ENCODE measurements at places on chromosomes 12 and 14. TPM values are rescaled to one million over a fixed set of nuclear protein-coding genes. Genes with fewer than 3 reads are reported as not detected.

DNA sequence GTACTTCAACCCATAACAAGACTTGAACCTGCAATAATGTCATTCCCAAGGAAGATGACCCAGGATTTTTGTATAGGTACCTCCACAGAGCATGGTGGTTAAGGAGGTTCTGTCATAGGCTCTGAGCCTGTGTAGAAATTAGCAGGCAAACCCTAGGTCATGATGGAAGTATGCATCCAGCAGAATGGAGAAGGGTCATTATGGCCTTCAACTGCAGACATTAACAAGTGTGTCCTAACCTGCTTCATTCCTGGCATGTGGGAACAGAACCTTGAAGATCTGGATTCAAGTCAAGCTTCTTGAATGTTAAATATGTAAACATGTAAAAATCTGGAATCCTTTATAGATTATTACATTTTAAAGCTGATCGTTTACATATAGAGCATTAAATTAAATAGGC lies 116.2 kb upstream of the SLC38A4 start:
- DNase-seq: no peak

GRCh38 chr12:64574837-64575236 lies 35.5 kb upstream of the RASSF3 start:
- no peak for DNase-seq

DNA sequence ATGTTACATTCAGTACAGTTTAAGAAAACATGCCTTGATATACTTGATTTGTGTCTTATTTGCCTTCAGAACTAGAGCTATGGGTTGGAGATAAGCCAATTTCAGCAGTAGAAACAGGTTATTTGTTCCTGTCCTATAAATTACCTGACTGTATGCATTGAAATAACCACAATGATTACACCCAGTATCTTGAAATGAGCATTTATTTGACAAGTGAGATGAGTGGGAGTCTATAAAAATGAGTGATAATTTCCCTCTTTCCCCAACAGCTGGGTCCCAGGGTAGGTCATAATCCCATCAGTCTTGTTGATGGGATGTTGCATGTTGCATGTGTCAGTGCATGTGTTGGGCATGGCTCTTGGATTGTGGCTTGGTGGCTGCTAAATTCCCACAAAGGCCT lies 3.7 kb downstream of the TAS2R42 start:
- DNase-seq: no peak

DNA sequence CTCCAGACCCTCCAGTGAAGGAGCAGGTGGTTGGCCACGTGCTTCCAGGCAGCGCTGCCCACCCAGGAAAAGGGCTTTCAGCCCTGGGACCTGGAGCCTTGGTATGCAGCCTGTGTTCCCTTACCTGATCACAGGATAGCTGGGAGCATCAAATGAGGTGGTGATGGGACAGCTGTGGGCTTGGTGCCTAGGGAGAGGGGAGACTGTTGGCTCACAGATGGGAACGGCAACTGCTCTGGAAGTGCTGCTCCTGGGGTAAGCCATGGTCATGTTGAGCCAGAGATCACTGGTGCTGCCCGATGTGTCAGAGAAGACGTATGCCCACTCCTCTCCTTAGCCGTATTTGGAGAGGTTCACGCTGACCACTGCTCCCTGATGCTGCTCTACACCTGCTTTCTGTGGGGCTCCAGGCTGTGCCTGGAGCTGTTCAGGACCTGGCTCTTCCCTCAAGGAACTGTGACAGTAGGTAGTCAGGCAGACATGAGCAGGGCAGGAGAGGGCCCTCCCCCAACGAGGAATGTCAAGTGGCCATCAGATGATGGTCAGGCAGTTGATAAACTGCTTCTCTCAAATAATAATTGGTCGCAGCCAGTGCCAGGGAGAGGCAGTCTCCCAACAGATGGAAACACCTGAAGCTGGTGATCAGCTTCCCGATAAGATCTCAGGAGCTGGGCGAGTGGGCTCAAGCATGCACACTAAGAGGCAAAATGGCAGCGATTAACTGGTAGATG lies 2.8 kb upstream of the CYP46A1 start:
- peak; percentile 59 for DNase-seq

GRCh38 chr12:65740873-65741600 lies 83.2 kb upstream of the HMGA2 start:
- DNase-seq: peak; percentile 68

- no peak for DNase-seq
Measured at GRCh38 chr12:11686120-11686519, 36.6 kb downstream of the ETV6 start.

GRCh38 chr12:128772249-128772648 lies 51.5 kb downstream of the SLC15A4 start:
- no peak for DNase-seq

DNA sequence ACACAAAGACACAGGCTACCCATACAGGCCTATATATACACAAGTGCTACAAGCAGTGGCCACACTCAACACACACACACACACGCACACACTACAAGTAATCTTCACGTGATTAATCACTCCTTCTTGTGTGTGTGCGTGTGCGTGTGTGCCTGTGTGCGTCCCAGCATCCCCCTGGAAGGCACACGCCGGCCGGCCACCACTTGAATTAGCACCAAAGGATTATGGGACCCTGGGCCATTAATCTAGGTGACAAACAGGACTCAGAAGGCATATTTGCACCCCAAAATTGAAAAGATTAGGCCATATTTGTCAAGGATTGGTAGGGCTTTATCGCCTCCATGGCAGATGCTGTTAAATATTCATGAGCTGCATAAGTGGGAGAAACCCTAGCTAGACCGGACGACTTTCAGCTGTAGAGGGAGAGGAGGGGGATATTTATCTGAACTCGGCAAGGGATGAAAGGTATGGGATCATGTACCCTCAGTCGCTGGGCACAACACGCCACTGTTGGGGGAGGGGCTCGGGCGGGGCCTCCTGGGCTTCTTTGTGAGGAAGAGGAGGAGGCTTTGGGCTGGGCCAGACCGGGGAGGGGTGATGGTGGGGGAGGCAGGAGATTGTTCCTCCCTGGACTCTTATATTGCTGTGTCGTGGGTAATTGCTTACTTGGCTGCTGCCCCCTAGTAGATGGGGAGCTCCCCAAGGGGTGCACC lies 89.6 kb upstream of the LHX5 start:
- no peak for DNase-seq

DNA sequence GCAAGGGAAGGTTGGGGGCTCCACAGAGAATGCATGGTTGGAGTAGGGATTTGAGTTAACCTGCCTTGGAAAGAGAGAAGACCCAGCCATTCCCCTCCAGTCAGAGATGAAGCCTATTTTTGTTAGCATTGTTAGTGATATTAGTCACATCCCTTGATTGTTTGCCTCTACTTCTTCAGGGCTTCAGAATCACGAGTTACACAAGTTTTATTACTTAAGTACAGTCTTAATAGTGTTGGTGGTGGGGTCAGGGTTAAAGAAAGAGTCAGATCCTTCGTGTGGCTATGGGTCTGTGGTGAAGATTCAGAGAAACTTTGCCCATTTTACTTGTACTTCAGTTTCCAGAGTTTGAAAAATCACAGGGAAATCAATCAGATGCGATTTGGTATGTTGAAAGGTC lies 363.1 kb downstream of the LRIG3 start:
- DNase-seq: no peak

GRCh38 chr14:93072659-93073357 lies 42.9 kb downstream of the ITPK1 start:
- DNase-seq: no peak

- no peak for DNase-seq
Measured at GRCh38 chr14:21017528-21018245, 7.2 kb downstream of the NDRG2 start.

GRCh38 chr12:117028254-117028653 lies 71.0 kb downstream of the TESC start:
- DNase-seq: peak; percentile 71

DNA sequence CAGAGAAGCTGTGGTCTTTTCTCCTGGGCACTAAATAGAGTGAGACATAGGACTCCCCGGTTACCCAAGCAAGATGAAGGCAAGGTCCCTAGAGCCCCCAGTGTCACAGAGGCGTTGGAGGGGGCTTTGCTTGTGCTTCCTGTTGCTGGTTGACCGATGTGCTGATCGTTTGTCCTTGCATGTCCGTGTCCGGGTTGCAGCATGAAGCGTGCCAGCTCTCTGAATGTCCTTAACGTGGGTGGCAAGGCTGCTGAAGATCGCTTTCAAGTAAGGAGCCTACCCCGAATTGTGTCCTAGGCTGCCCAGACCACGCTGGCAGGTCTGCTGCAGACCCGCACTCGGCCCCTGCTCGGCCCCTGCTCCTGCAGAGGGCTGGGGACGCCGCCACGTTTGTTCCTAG lies 23.1 kb downstream of the XRCC3 start:
- DNase-seq: no peak

GRCh38 chr12:92485351-92486348 lies 217.1 kb upstream of the PLEKHG7 start:
- DNase-seq: no peak

- no peak for DNase-seq
Measured at GRCh38 chr12:41604830-41605229, 416.7 kb downstream of the PDZRN4 start.

GRCh38 chr14:69917287-69917686 lies 38.1 kb downstream of the SMOC1 start:
- DNase-seq: no peak

GRCh38 chr14:36617824-36618223 lies 35.4 kb upstream of the NKX2-8 start:
- DNase-seq: no peak

DNA sequence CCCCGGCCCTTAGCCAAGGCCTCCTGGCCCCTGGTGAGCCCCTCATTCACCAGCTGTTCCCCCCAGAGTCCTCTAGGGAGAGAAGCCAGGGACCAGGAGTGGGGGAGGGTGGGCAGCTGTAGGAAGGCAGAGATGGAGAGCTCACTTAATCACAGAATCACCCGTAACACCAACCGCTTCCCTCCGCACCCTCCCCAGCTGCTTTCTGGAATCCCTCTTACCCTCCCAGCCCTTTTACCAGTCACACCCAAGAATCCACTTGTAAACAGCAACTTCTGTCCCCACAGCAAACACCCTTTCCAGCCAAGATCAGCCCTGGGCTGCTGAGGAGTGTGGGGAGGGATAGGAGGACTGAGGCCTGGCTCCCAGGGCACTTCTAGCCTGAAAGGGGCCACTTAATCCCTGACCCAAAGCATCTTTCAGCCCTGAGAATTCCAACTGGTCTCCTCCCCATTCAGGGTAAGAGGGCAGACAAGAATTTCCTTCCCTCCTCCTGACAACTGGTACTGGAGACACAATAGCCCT lies 18.8 kb downstream of the NCKAP5L start:
- peak; percentile 56 for DNase-seq

DNA sequence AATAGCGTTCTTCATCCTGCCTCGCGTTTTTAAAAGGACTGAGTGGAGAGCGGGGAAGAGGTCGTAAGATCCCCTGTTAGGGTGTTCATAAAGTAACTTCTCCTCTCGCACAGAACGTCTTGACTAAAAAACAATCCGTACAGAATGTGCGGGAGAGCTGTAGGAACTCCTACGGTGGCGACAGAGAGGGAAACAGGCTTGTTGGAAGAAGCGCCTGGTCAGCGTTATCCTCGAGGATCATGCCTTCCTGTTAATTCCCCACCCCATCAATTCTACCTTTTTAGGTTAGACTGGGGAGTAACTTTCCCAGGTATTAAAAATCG lies 399 bp upstream of the WASHC4 start:
- DNase-seq: no peak

GRCh38 chr14:76580399-76580798 lies 180.9 kb upstream of the VASH1 start:
- DNase-seq: no peak

DNA sequence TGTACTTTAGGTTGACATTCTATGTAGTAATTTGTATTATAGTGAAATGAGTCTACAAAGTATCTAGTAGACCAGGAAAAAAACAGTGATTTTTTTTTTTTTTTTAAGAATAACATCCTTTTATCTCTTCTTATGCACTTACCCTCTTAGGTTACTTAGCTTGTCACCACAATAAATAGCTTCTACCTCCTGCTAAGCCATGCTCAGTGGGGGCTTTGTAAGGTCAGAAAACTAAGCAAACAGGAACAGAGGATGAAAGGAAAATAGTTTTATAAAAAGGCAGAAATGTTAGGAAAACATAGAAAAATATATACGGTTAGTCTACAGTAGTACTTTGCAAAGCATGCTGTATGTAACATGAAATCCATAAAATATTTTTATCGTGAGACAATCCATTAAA lies 385.3 kb upstream of the ATXN7L3B start:
- DNase-seq: no peak

- no peak for DNase-seq
Measured at GRCh38 chr14:77872983-77873382, 73.1 kb downstream of the ADCK1 start.

DNA sequence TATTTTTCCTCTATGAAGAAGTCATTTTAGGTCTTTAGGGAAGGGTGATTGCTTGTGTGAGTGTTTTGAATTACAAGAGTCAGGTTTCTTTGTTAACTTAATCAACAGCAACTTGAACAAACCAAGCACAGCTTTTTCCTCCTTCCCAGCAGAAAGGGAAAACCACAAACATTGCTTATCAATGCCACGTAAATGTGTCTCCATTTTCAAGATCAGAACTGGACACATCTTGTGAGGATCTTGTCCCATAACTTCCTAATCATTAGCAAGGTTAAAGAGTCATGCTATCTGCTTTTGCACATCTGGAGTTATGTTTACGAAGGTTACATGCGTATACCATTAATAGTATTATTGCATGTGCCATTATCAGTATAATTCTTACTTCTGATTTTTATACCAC lies 248.0 kb upstream of the FLRT2 start:
- DNase-seq: no peak

GRCh38 chr12:77938301-77938700 lies 107.6 kb downstream of the NAV3 start:
- no peak for DNase-seq

GRCh38 chr12:12749433-12749832 lies 32.3 kb downstream of the CDKN1B start:
- DNase-seq: peak; percentile 58

- DNase-seq: no peak
Measured at GRCh38 chr12:3933074-3933818, 60.0 kb upstream of the PARP11 start.

GRCh38 chr12:66453120-66453519 lies 150.8 kb downstream of the HELB start:
- no peak for DNase-seq

DNA sequence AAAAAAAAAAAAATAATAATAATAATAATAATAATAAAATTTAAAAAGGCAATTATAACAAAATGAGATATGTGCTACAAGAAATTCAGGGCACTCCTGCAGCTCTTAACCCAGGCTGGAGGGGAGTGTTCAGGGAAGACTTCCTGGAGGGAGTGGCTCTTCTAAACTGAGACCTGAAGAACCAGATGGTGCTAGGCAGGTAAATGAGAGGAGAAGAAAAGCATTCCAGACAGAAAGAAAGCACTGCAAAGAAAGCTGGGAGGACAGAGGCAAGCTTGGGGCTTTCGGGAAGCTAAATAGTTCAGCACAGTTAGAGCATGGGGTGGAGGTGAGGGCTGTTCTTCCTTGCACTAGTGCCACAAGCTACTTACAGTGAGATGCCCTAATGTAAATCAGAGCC lies 9.9 kb upstream of the SRSF9 start:
- peak; percentile 3 for DNase-seq

- no peak for DNase-seq
Measured at GRCh38 chr14:102360388-102360787, 2.3 kb downstream of the CINP start.

The GLIPR1L2 gene
- 0.94 TPM for total RNA-seq

The GSC gene
- total RNA-seq: 0.55 TPM

The ASCL1 gene
- not detected for total RNA-seq

The MDGA2 gene
- not detected for total RNA-seq

The BMP4 gene
- 7.8 TPM for total RNA-seq

The KRT3 gene
- not detected for total RNA-seq

The LAG3 gene
- total RNA-seq: 1.8 TPM

The DNAH10 gene
- total RNA-seq: not detected

The SIRT4 gene
- total RNA-seq: 0.39 TPM
